NCI-H510A treated with DMSO at 0.1 percent for 48 hours (cell line): ENCODE measurements at places on chromosomes 5 and 9.

- no peak for DNase-seq
These were observed 161.2 kb upstream of the PTPRD start for GRCh38 chr9:10774051-10774450.

GRCh38 chr5:6592601-6593000 is 40.2 kb downstream of the NSUN2 start:
- no peak for DNase-seq

- no peak for DNase-seq
These were observed 51.2 kb upstream of the ARRDC3 start for GRCh38 chr5:91434348-91434747.

DNA sequence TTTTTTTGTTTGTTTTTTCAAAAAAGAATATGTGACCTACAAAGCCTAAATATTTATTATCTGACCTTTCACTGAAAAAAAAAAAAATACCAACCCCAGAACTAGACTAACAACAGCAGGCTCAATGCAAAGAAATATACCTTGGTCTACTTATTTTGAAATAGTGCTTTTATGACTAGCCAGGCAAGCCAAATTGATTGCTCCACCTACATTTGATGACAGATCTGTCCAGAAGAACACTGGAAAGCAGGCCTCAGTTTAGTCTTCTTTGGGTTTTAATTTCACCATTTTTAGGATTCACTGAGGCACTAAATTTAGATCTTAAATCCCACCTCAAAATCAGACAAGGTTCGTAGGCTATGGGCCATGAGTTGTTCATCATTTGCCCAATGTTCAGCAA is 97.3 kb downstream of the PLPP1 start:
- no peak for DNase-seq

DNA sequence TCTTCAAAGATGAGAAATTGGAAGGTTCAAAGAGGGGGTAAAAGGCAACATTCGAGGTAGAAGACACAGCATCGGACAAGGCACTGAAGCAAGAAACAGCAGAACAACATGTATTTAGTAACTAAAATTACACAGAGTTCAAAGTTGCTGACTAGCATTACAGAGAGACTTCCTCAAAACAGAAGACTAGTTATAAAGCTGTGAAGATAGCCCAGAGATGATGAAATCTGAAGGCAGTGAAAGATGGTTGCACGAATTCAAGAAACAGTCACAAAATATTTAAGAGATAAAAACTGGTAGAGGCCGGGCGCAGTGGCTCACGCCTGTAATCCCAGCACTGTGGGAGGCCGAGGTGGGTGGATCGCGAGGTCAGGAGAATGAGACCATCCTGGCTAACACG is 16.3 kb downstream of the MAPKAP1 start:
- DNase-seq: no peak

- peak; percentile 43 for DNase-seq
These were observed 35.8 kb upstream of the LCP2 start for GRCh38 chr5:170333161-170333910.

DNA sequence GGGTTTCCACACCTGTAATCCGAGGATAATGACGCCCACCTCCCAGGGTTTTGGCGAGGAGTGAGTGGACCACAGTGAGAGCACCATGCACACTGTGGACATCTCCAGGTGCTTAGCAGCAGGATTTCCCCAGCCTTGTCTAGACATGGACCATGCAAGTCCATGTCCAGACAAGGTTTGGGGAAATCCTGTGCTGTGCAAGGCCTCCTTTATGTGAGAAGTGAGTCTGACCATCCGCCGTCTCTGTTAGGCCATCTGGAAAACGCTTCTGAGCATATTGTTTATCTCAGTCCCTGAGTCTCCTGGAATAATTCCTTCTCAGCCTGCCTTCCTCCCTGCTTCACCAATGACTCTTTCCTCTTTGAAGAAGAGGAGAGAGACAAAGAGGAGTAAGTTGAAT is 26.2 kb upstream of the TNFAIP8 start:
- no peak for DNase-seq

GRCh38 chr9:92895812-92896436 is 18.1 kb upstream of the ZNF484 start:
- no peak for DNase-seq

DNA sequence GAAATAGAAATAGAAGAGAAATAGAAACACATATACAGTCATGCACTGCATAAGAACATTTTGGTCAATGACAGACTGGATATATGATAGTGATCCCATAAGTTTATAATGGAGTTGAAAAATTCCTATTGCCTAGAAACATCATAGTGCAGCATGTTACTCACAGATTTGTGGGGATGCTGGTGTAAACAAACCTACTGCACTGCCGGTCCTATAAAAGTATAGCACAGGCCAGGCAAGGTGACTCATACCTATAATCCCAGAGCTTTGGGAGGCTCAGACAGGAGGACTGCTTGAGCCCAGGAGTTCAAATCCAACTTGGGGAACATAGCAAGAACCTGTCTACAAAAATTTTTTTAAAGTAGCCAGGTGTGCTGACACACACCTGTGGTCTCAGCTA is 240.6 kb upstream of the MAP3K1 start:
- DNase-seq: no peak

- DNase-seq: no peak
These were observed 34.0 kb downstream of the PTPN3 start for GRCh38 chr9:109463924-109464625.

GRCh38 chr9:121672213-121672612 is 20.8 kb downstream of the DAB2IP start:
- no peak for DNase-seq

DNA sequence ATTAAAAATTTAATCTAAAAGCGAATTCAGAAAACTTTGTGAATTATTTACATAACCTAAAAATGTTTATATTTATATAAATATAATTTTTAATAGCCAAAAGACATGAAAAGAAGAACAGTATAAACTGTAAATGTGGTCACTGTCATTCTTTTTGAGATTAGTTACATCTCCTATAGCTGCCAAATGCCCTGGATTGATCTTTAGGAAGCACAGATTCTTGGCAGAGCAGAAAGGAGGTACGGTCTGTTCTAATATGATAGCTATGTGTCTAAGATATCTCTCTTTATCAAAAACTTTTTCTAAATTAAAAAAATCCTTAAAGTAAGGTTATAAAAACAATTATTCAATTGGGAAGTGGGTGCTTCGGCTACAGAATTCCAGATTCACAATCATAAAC is 151.0 kb downstream of the LPAR1 start:
- no peak for DNase-seq

- DNase-seq: no peak
These were observed 30.0 kb upstream of the IL6ST start for GRCh38 chr5:56024810-56025150.

GRCh38 chr5:135589152-135589551 is 10.4 kb upstream of the CXCL14 start:
- no peak for DNase-seq

GRCh38 chr5:948472-949274 is 56.0 kb downstream of the TRIP13 start:
- DNase-seq: no peak

DNA sequence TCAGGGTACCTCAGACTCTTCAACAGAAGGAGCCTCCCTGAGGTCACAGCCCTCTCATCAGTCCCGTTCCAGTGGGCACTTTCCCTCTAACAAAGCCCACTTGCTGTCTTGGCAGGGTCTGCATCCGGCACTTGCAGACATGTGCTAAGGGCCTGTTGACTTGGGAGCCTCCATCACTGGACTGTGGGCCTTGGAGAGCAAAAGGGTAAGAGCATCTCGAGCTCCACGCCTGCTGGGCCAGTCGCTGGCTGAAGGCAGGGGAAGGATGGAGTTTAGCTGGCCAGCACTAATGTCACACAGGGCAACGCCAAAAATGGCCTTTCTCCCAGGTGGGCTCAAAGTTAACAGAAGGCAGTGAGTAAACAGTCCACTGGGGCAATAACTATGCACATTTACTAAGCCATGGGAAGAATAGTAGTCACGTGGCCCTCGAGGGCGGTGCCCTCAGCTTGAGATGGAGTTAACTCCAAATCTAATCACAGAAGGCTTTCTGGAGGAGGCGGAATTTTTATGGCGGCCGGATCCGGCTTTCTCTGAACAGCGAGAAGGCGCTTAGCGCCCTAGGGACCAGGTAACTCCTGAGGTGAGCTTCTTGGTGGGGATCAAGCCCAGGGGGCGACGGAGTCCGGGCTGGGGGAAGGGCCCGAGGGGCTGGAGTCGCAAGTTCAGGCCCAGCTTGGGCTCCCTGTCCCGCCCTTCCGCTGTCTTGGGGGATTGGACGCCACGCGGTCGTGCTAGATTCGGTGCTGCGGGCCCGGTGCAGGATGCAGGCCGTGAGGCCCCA is 2.0 kb upstream of the NSD1 start:
- no peak for DNase-seq

- no peak for DNase-seq
These were observed 5.5 kb upstream of the FAM163B start for GRCh38 chr9:133614678-133615077.

DNA sequence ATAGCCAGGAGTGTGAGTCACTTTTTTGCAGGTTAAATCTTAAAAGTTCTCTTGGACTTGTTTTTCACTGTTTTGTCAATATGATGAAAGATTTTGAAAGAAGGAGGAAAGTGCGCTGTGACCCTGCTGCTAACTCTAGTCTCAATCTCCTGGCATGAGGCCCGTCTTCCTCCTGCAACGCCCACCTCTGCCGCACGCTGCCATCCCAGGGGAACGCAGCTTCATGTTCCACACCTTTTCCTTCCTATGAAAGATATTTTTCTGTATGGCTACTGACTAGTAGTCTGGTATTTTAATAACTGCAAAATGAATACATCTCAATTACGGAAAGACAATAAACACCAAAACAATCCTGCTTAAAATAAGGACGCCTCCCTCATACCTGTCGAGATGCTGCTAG is 8.3 kb downstream of the PPIC start:
- DNase-seq: no peak

GRCh38 chr9:14203356-14204056 is 110.4 kb downstream of the NFIB start:
- DNase-seq: no peak

- no peak for DNase-seq
These were observed 331.9 kb upstream of the GRIA1 start for GRCh38 chr5:153158608-153159007.

- DNase-seq: no peak
These were observed 524.5 kb upstream of the CLINT1 start for GRCh38 chr5:158383486-158383885.

- no peak for DNase-seq
These were observed 43.8 kb downstream of the RECK start for GRCh38 chr9:36080519-36080918.

GRCh38 chr5:170419643-170420042 is 30.5 kb upstream of the KCNMB1 start:
- no peak for DNase-seq

- DNase-seq: peak; percentile 42
These were observed 313.2 kb downstream of the SLIT3 start for GRCh38 chr5:168987543-168988300.

DNA sequence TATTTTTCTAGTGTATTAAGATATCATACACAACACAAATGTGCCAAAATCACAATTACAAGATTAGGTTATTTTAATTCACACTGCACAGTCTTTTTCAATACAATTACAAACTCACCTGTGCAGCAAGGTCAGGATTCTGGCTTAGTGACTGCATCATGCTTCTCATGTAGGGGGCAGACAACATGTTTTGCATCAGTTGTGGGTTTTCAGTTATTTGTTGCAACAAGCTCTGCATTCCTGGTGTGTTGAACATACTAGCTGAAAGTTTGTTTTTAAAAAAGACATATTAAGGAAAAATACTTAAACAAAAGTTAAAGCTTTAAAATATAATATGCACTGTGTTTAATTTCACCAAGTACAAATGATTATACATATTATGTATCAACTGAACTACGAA is 38.7 kb downstream of the UBQLN1 start:
- DNase-seq: no peak

GRCh38 chr9:20490246-20490834 is 132.0 kb downstream of the MLLT3 start:
- no peak for DNase-seq

DNA sequence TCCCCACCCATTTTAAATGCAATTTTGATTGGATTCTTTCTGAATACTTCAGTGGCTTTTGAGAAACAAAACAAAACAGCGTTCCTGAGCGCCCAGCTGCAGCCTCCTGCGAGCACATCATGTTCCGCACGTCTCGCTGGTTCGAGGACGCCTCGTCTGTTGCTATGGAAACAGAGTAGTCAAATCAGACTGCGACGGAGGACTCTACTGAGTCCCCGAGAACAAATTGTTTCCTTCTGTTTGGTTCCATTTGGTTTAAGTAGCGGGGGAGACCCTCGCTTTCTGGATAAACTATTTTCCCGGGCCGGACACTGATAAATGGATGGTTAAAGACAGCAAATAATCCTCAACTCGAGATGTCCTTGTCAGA is 69.0 kb downstream of the SLC28A3 start:
- DNase-seq: no peak

GRCh38 chr9:114745879-114746550 is 59.8 kb downstream of the TNFSF15 start:
- DNase-seq: no peak

GRCh38 chr5:159902444-159903121 is 13.7 kb upstream of the ADRA1B start:
- no peak for DNase-seq

DNA sequence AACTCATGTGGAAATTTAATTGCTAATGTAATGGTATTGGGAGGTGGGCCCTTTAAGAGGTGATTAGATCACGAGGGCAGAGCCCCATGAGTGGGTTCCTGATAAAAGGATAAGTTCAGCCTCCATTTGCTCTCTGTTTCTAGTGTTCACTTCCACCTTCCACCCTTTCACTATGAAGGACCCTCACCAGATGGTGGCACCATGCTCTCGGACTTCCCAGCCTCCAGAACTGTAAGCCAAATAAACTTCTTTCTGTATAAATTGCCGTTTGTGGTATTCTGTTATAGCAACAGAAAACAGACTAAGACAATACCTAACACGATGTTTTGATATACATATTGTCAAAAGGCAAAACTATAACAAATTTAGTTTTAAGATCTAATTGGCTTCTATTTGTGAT is 166.2 kb downstream of the DEPDC1B start:
- DNase-seq: no peak

- DNase-seq: peak; percentile 11
These were observed 3.1 kb downstream of the SMARCA2 start for GRCh38 chr9:2018162-2018643.

- DNase-seq: no peak
These were observed 21.1 kb upstream of the ISCA1 start for GRCh38 chr9:86303316-86303975.

DNA sequence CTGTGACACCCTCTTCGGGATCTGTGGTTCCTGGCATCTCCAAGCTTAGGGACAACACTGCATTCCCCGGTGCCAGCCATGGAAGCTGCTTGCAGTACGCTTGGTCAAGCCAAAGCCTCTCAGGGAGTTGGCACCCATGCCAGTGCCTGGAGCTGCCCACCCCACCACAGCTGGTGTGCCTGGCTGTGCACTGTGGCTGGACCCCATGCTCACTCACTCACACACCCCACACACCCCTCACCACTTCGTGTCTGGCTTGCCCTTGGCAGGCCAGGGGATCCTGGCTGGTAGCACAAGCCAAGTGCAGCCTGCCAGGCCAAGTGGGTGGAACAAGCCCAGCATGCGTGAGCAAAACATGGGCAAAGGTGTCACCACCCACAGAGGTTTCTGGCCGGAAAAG is 324.5 kb upstream of the PTGER4 start:
- no peak for DNase-seq
